ENCODE measurements at places on chromosomes 1 and 21.

GRCh38 chr1:240344918-240345317 lies 253.2 kb downstream of the FMN2 start:
- no peak for DNase-seq

DNA sequence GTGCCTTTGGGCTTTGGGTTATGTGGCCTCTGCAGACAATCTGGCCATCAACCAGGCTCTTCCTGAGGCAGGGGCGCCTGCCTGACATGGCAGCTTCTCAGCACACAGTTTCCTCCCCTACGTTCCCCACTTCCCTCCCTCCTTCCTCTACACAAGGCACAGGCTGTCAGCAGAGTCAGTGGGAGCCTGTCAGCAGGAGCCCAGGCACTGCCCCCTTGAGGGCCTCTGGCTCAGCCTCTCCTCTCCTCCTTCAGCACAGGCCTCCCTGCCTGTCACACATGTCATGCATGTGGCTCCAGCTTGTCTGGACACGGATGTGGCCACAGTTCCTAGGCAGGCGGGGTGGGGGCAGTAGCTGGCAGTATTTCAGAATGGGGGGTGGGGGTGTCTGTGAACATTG lies 52.2 kb upstream of the ARTN start:
- no peak for DNase-seq

DNA sequence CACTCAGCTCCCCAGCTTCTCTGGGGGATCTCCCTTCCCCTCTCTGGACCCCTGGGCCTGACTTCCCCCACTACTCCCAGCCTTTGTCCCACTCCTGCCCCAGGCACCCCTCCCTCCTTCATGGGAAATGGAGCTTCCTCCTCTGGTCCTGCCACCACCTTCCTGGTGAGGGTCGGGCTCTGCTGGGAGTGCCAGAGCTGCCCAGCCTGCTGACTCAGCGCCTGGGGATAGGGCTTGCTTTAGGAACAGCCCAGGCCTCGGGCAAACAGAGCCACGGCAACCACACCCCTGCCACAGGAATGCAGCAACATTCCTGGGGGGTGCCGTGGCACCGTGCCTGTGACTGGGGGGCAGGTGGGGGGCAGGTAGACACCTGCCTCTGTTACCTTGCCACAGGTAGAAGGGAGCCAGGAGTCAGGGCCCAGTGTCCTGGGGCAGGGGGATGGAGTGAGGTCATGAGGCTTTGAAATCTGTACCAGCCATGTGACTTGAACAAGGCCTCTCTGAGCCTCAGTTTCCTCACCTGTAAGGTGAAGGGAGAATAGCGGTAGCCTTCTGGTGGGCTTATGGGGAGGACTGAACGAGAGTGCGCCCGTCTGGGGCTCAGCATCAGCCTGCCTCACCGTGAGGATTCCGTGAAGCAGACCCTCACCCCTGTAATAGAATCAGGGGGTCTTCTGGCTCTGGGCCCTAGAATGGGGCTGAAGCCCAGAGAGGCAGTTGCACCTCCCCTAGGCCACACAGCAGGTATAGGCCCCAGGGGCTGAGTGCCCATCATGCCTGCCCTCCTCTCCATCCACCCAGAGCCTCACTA lies 17.8 kb upstream of the EPHA2 start:
- DNase-seq, result no peak

- no peak for DNase-seq
Measured at GRCh38 chr1:89780721-89781120, 40.1 kb upstream of the LRRC8D start.

- no peak for DNase-seq
Measured at GRCh38 chr1:55062801-55063576, 23.6 kb downstream of the PCSK9 start.

- no peak for DNase-seq
Measured at GRCh38 chr1:248862695-248862997, 3.8 kb upstream of the ZNF692 start.

DNA sequence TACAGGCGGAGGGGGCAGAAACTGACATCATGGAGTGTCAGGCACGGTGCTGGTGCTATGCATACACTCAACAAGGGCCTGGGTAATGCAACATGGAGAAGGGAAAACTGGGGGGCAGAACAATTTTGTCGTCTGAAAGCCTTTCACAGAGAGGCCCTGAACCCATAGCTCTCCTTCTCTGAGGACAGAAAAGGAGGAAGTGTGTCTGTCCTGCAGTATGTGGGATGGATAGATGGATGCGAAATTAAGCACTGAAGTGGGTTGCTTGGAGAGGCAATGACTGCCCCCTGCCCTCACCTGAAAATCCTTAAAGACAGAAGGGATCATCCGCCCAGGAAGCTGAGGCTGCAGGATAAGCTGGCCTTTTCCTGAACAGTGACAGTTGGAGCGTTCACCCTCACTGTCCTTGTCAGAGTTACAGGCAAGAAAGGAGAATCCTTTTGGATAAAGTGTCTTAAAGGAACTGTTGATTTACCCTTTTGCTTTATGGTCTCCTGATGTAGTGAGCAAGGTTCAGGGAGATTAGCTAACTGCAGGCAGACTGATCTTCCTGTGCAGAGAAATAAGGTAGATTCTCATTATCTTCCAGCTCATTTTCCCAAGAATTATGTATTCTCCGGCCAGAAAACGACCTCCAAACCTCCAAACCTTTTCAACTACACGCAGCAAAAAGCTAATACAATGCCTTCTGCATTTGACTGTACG lies 1.6 kb upstream of the FAM20B start:
- DNase-seq, result no peak

- peak; percentile 45 for DNase-seq
Measured at GRCh38 chr1:2255420-2256369, 27.6 kb downstream of the SKI start.

- no peak for DNase-seq
Measured at GRCh38 chr1:241679961-241680360, 27.9 kb downstream of the WDR64 start.

DNA sequence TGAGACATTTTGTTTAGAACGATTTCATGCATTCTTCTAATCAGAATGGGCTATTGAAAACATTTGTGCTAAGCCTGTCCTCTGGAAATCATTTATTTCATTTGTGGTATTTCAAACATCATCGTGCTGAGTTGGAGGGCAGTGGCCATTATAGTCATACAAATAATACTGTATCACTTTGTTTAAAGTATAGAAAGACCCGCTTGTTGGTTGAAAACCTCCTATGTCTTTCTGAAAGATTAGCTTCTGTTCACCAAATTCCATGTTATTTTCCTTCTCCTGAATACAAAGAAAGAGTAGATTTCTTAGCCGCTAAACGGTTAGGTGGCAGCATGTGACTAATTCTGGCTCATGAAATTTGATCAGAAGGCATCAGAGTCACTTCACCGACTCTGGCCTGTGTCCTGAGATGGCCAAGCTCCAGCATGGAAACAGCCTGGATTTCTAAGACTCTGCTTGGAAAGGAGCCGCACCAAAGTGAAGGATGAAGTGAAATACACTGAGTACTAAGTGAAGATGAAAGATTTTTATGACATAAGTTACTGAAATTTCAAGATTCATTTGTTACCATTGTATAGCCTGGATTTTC lies 355.1 kb downstream of the USP25 start:
- DNase-seq, result no peak

GRCh38 chr1:155424091-155424490 lies 103.4 kb downstream of the RUSC1 start:
- no peak for DNase-seq

DNA sequence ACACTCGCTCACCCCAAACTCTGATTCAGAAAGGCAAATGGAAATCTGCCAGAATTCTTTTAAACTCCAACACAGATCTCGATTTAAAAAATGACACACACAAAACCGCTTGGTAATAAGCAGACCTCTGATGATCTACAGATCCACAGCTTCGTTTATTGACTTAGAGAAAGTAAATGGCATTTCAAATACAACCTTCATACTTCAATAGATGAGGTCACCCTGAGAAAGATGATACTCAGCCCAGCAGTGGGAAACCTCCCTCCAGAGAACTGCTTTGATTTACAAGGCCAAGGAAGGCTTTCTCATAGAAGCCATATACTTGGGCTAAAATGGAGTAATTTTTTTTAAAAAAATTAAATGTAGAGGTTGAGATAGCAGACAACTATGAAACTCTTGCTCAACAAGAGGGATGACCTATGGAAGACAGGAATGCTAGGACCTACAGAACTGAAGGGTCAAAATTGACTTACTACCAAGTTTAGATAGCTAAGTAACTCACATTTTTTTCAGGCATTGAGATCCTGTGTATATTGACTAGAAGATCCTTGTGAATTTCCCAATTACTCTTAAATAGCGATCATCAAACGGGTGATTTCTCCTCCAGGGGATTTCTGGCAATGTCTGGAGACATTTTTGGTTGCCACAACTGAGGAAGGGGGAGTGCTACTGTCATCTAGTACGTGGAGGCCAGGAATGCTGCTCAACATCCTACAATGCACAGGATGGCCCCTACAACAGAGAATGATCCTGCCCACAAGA lies 143.9 kb downstream of the CLIC6 start:
- DNase-seq, result no peak

DNA sequence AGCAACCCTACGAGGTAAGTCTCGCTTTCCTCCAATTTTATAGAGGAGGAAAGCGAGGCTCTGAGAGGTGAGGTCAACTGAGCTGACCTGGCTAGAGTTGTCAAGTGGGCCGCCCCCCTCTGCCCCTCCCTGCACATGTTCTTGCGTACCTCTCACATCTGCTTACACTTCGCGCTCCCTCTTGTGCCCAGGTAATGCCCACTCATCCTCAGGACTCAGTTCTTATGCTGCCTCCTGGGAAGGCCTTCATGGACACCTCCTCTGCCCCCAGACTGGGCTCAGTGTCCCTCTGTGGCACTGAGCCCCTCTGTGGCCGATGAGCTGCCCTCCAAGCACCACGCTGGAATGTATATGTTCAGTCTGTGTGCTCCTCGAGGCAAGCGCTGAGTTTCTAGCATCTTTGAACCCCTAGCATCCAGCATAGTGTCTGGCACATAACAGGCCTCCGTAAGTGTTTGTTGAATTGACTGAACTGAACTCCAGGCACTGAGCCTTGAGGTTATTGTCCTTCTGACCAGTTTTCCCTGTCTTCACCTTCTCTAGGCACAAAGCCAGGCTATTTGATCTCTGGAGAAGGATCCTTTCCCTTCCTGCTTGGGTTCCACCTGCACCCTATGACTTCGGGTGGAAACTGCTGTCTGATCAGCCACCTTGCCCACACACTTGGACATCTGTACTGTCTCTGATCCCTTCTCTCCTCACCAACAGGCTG lies 13.5 kb downstream of the MOV10 start:
- DNase-seq, result no peak

GRCh38 chr1:82578086-82578726 lies 777.5 kb downstream of the ADGRL2 start:
- DNase-seq, result no peak

DNA sequence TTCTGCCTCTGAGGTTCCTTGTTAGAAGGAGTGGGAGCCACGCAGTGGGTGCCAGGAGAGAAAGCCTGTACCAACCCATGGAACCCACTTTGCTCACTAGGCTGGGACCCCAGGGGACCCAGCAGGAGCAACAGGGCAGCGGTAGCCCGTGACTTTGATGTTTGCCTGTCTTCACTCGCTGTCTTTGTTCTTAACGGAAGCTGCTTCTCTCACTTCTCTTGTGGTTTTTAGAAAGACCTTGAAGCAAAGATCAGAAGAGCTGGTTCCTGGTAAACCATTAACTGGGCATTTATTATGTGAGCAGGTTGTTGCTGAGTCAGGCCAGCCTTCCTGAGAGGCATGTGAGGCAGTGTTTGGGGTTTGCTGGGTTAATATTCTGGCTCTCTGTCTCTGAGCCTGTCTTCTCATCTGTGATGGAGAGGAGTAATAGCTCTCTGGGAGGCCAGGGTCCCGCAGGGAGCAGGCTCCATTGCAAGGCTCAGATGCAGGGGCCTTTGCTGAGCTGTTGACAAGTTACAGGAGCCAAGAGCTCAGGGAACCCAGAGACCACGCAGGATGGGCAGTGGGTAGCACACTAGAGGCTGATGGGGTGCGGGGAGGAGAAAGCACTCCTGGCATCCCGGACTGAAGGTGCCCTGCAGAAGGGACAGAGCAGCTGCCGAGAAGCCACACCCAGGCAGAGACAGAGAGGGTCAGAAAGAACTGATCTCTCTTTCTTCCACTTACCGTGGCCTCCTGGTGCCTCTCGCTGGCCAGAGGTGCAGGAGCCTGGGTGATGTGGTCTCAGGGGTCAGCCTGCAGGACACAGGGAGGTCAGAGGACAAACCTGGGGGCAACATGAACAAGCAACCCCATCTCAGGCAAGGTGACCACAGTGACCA lies 367.5 kb upstream of the C1orf174 start:
- no peak for DNase-seq

- no peak for DNase-seq
Measured at GRCh38 chr21:36159356-36159921, 2.8 kb downstream of the DOP1B start.

GRCh38 chr1:218718206-218718605 lies 373.1 kb downstream of the TGFB2 start:
- DNase-seq, result no peak

- DNase-seq, result no peak
Measured at GRCh38 chr1:46617108-46617800, 643 bp upstream of the MOB3C start.

GRCh38 chr1:2789164-2789985 lies 12.1 kb downstream of the TTC34 start:
- DNase-seq, result no peak

GRCh38 chr1:244231572-244232315 lies 180.7 kb downstream of the ZBTB18 start:
- no peak for DNase-seq

GRCh38 chr1:27481994-27482620 lies 7.9 kb downstream of the WASF2 start:
- DNase-seq, result no peak

DNA sequence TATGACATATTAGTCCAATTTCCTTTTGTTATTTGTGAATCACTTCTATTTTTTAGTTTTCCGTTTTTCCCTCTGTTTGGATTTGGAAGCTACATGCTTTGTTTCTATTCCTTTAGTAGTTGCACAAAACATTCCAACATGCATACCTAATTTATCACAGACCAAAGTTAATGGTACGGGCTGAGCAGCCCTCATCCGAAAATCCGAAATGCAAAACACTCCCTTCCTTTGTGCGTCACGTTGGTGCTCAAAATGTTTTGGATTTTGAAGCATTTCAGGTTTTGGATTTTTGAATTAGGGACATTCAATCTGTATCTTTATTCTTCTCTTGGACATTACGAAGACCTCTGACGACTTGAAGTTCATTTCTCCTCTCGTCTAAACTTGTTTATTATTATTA lies 124.8 kb downstream of the PCNX2 start:
- no peak for DNase-seq

DNA sequence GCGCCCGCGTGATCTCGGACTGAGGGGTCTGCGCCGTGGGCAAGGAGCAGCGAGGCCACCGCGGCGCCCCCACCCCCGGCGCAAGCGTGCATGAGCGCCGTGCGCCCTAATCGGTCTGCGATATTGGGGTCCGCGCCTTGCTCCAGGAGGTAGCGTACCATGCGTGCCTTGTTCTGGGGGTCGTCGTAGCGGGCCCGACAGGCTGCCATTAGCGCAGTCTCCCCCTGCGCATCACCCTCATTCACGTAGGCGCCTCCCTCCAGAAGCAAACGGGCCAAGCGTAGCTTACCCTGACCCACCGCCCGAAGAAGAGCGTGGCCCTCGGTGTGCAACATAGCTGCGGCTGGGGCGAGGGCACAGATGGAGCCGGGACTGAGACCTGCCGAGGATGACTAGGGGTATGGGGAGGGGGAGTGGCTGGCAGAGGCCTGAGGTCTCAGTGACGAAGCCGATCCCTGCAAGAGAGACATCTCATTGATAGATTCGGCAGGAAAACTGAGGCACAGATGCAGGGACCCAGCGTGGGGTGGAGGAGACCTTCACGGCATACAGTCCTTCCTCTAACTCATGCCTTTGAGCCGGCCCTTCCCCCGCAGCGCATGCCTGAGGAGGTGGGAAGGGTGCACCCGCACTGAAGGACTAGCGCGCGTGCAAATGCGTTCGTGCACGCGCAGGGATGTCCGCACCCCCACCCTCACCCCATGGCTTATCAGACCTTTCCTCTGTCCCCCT lies 2.8 kb downstream of the ANKRD34A start:
- DNase-seq, result peak; percentile 29

All from activated B cell treated with CpG ODN at 0.5 μM for 24 hours (primary cell).